Ovary (tissue), 10 donors: ENCODE measurements at places on chromosomes 7 and 10. TPM values are rescaled to one million over a fixed set of nuclear protein-coding genes. Genes with fewer than 3 reads are reported as not detected.

The CTNNA3 gene
- total RNA-seq: 2.3 TPM

The SPDYE1 gene
- total RNA-seq: 0.13 TPM

The ADARB2 gene
- total RNA-seq: 2.0 TPM

The EBF3 gene
- 0.15 TPM for total RNA-seq

The CPXM2 gene
- total RNA-seq: 11.6 TPM

The CYP3A7 gene
- 0.20 TPM for total RNA-seq

The MALRD1 gene
- 2.3 TPM for total RNA-seq

DNA sequence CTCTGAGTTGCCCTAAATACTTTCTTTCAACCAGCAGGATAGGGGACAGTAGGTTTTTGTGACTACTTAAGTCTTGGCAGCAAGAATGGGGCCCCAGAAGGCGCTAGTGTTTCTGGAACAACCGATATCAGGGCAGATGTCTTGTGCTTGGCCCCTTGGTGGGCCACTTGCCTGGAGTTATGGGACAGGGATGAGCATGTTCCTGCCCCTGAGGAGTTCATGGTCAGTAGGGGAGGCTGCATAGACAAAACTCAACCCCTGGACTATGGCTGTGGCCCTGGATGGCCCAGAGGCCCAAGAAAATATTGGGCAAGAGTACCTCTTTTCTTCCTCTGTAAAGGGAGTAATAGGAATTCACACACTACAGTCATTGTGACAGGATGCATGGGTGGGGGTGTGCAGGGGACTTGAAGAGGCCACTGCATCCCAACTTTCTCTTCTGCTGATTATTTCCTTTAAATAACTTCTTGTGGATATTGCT is 57.7 kb upstream of the IGFBP3 start:
- DNase-seq: no peak
- no peak overlapping the region for H3K27ac ChIP-seq
- no peaks in the 10 kb centered on the region for H3K36me3 ChIP-seq
- H3K4me1 ChIP-seq: peaks cover 10% of the 10 kb centered on the region
- H3K4me3 ChIP-seq: no peak overlapping the region

DNA sequence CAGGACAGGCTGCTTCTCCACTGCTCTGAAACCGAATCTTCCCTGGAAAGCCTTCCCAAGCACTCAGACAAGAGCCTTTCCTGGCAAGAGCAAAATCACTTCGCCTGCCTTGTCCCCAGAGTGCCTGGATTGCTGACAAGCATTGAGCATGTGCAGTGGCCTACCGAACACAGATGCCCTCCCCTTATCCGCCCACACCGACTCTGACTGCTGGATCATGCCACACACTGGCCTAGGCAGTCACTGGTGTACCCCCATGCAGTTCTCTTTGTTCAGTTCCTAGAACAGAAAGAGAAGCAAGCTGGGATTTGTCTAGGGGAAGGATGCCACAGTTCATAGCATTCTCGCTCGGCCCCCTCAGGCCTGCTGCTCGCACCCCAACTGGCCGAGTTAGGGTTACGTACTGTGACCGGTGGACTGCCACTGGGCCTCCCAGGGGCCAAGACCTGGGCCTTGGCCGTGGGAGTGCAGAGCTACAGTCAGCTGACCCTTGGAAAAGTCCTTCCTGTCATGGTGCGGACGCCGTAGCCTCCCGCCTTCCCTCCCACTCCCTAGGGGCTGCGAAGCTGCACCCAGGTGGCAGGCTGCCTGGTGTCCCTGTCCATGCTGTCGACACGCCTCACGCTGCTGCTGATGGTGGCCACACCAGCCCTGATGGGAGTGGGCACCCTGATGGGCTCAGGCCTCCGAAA is 6.9 kb downstream of the ABCB8 start:
- H3K27ac ChIP-seq: no peak overlapping the region
- H3K4me3 ChIP-seq: no peak overlapping the region
- H3K4me1 ChIP-seq: peaks cover 8% of the 10 kb centered on the region

DNA sequence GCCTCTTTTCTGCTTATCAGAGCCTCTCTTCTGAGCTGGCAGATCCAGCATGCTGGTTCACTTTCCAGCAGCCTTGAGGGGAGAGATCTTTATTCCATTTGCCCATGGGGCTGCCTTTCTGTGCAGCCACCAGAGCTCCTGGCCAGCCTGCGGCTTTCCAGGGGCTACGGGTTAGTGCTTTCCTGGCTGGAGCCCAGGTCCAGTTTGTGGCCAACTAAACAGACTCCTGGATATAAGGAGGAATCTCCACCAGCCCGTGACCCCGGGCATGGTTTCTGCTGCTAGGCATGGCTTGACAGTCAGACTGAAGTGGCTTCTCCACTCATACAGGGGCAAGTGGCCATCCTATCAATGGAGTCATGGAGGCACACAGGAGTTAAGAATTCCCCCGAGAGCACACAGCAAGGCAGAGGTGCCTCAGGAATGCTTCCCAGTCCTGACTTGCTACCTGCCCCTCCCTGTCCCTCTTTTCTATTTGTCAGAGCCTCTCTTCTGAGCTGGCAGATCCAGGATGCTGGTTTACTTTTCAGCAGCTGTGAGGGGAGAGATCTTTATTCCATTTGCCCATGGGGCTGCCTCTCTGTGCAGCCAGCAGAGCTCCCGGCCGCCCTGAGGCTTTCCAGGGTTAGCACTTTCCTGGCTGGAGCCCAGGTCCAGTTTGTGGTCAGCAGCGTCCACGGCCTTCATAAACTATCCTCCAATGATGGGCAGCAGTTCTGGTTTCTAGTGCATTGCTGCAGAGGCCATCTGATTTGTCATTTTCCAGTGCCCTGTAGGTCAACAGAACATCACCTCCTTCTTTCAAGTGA is 35.9 kb downstream of the TSPAN15 start:
- no peaks in the 10 kb centered on the region for H3K4me1 ChIP-seq
- no peak for DNase-seq
- no peak overlapping the region for H3K4me3 ChIP-seq
- no peaks in the 10 kb centered on the region for H3K27me3 ChIP-seq

DNA sequence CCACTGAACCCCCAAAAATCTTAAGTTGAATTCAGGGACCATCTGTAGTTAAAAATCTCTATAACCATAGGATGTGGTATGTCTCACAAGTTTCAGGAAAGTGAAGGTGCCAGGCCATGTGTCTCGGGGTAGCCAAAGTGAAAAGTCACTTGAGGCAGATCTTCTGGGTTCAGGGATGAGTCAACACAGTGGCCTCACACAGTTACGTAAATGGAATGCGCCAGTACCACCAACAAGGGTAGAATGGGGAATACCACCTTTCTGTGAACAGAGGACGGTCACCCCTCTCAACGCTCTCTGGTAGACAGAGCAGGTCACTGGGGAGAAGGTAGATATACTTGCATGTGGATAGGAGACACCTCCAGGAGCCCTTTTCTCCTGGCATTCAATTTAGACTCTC is 71.4 kb downstream of the ELMO1 start:
- no peaks in the 10 kb centered on the region for H3K4me1 ChIP-seq
- H3K27me3 ChIP-seq: no peaks in the 10 kb centered on the region
- H3K27ac ChIP-seq: no peak overlapping the region
- no peak overlapping the region for H3K4me3 ChIP-seq

DNA sequence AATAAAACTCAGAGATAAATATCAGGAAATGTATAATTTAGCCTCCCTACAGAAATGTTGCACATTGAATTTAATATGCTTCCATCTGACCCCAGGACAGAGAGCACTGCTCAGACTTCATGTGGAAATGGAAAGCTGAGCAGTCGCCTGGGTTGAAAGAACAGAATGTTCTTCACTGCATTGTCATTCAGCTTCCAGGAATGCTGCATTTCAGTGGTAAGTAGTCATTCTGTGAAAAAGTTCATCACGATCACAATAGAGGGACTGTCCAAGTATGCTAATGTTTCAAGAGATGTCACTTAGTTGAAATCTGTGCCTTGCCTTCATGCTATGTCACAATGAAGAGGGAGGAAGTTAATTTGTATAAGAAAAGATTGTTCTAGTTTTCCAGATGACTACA is 147.3 kb downstream of the NRCAM start:
- H3K36me3 ChIP-seq: no peaks in the 10 kb centered on the region
- no peak overlapping the region for H3K4me3 ChIP-seq
- H3K27ac ChIP-seq: no peak overlapping the region

DNA sequence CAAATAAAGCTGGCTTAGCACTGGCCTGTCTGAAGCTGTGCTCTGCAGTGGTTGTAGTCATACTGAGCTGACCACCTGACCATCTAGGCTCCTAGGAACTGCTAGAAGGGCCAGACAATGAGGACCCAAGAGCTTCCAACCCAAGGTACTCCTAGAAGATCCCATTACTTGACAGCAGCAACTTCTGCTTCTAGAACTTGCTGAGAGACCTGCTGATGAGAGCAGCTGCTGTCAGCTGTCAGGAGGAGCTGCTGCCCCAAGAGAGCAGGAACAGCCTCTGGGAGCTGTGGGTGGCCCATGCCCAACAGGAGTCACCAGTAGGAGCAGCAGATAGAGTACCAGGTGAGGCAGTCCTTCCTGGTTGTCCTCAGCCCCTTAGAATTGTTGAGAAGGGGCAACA is 70.2 kb downstream of the RBM20 start:
- H3K4me3 ChIP-seq: no peak overlapping the region
- no peaks in the 10 kb centered on the region for H3K4me1 ChIP-seq
- H3K27ac ChIP-seq: no peak overlapping the region
- H3K36me3 ChIP-seq: no peaks in the 10 kb centered on the region
- DNase-seq: no peak
- no peaks in the 10 kb centered on the region for H3K27me3 ChIP-seq

- no peaks in the 10 kb centered on the region for H3K36me3 ChIP-seq
- no peak overlapping the region for H3K27ac ChIP-seq
- no peaks in the 10 kb centered on the region for H3K4me1 ChIP-seq
- H3K4me3 ChIP-seq: no peak overlapping the region
Observed at GRCh38 chr7:3246651-3247050, 54.4 kb upstream of the SDK1 start.

DNA sequence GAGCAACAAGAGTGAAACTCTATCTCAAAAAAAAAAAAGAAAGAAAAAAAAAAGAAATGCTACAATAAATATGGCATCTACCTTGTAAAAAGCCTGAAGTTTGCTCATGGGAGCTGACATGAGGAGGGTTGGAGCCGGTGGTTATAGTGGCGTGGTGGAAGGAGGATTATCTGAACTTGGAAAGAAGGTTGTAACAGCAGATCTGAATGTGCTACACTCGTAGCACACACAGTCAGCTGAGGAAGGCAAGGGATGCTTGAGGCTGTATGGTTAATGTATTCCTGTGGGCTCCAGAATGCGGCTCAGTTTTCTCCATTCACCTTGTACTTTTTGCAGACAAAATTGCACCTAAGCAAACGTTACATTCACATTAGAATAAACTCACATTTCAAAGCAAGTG is 390.3 kb upstream of the GALNT17 start:
- H3K4me3 ChIP-seq: no peak overlapping the region
- H3K27me3 ChIP-seq: no peaks in the 10 kb centered on the region
- H3K27ac ChIP-seq: no peak overlapping the region
- no peak for DNase-seq
- no peaks in the 10 kb centered on the region for H3K36me3 ChIP-seq

GRCh38 chr10:82813856-82814255 is 938.9 kb downstream of the NRG3 start:
- H3K27me3 ChIP-seq: no peaks in the 10 kb centered on the region
- H3K27ac ChIP-seq: no peak overlapping the region
- no peaks in the 10 kb centered on the region for H3K36me3 ChIP-seq
- no peaks in the 10 kb centered on the region for H3K4me1 ChIP-seq

DNA sequence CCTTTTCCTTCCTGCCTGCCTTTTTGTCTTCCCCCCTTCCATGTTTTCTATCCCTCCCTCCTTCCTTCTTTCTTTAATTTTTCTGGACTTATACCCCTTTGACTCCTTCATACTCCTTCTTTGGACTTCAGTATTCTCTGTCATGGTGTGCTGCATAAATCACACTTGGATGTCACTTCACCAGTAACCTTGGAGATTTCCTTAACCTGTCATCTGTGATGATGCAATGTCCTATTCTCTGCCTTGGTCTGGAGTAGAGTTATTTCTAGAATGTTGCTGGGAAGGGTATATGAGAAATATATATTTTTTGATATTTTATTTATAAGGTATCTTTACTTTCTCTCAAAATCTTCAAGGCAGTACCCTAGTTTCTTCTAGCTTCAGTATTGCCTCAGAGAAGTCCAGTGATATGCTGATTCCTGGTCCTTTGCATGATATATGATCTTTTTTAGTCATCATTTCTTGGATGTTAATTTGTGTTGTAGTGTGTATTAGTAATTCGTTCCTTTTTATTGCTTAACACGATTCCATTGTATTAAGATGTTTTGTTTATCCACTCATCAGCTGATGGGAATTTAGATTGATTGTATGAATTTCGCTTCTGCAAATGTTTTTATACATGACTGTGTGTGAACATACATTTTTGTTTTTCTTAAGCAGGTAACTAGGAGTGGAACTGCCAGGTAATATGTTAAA is 206.9 kb upstream of the MBL2 start:
- H3K36me3 ChIP-seq: no peaks in the 10 kb centered on the region
- DNase-seq: no peak
- H3K27me3 ChIP-seq: no peaks in the 10 kb centered on the region
- H3K27ac ChIP-seq: no peak overlapping the region

- no peaks in the 10 kb centered on the region for H3K36me3 ChIP-seq
- H3K4me1 ChIP-seq: peaks cover 20% of the 10 kb centered on the region
- DNase-seq: no peak
- no peaks in the 10 kb centered on the region for H3K27me3 ChIP-seq
- no peak overlapping the region for H3K4me3 ChIP-seq
Observed at GRCh38 chr10:124069341-124070264, 23.8 kb downstream of the CHST15 start.

DNA sequence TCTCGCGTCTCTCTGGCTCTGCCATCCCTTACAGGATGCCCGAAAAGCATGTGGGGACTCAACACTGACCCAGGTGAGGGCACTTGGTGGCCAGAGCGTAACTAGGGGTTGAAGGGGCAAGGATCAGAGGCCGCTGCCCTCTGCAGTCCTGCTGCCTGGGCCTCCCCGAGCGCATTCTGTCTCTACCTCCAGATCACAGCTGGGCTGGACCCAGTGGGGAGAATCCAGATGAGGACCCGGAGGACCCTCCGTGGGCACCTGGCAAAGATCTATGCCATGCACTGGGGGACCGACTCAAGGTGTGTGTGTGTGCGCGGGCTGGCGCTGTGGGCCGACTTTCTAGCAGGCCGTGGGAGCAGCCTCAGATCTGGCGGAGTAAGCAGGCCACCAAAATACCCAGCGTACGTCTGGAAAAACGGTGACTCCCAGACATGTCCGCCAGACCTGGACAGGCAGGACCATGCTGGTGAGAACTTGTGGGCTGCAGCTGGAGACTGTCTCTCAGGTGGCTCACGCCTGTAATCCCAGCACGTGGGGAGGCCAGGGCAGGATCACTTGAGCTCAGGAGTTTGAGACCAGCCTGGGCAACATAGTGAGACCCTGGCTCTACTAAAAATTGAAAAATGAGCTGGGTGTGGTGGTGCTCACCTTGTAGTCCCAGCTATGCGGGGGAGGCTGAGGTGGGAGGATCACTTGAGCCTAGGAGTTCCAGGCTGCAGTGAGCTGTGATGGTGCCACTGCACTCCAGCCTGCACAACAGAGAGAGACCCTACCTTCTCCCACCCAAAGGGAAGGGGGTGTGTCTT is 3.2 kb downstream of the GNB2 start:
- peak; percentile 54 for DNase-seq
- H3K36me3 ChIP-seq: no peaks in the 10 kb centered on the region
- peak overlapping the region; percentile 97 for H3K27ac ChIP-seq
- peak overlapping the region; percentile 77 for H3K4me3 ChIP-seq
- H3K4me1 ChIP-seq: peaks cover 1% of the 10 kb centered on the region
- H3K27me3 ChIP-seq: no peaks in the 10 kb centered on the region
